Stimulated activated CD4-positive, alpha-beta T cell treated with anti-CD3 and anti-CD28 coated beads, Interleukin-12 subunit alpha, Interleukin-12 subunit beta, amount 100 ng/mL, for 24 hours (primary cell): ENCODE measurements at places on chromosomes 12 and 14.

DNA sequence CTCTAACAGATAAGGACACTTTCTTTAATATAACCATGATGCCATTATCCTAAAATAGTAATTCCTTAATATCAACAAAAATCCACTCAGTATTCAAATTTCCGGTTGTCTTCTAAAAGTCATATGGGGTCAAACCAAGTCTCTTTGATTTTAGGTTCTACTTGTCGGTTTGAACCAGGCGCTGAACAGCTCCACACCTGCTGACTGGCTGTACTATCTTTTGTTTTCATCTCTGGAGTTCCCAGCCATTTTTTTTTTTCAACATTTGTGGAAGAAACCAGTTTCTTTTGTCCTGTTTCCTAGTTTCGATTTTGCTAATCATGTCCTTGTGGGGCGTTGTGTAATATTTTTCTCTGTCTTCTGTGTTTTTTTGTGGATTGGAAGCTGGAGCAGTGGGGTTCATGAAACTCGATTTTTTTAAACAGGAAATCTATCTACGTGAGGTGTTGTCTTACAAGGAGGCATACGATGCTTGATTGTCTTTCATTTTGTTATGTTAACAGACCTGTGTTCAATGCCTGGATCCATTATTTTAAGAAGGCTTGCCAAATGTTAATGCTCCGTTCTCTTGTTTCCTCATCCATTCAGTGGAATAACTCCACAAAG is 50.2 kb downstream of the FZD10 start:
- DNase-seq = no peak

GRCh38 chr12:57454566-57455373 is at the start of gene INHBE:
INHBE (plus strand) TSS chr12:57455307; CDS start chr12:57455537, 230 bp downstream.
- DNase-seq = no peak

DNA sequence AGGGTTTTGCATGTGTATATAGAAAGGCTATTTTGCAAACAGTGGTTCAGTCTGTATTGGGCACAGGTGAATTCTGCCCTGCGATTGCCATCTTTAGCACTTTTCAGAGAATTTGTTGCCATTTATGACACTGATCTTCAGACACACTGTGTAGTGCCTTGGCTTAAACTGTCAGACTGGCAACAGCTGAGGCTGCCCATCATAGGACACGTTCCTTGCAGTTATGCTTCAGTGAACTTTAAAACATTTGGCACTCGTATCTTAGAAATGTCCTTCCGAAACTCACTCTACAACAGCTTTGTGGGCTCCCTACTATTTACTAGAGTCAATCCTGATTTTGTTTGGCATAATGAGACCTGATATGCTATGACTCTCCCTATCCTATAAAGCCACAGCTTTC is 29.1 kb downstream of the AP5M1 start:
- no peak for DNase-seq

- no peak for DNase-seq
Measured at GRCh38 chr12:38919191-38919590, 13.8 kb upstream of the CPNE8 start.

GRCh38 chr12:117526757-117527478 is 165.5 kb upstream of the NOS1 start:
- no peak for DNase-seq

GRCh38 chr12:96258104-96258961 is 64.2 kb downstream of the ELK3 start:
- DNase-seq = no peak

GRCh38 chr12:69039911-69040310 is 106.9 kb upstream of the CPM start:
- no peak for DNase-seq

- no peak for DNase-seq
Measured at GRCh38 chr14:61338457-61338856, 17.1 kb downstream of the PRKCH start.

DNA sequence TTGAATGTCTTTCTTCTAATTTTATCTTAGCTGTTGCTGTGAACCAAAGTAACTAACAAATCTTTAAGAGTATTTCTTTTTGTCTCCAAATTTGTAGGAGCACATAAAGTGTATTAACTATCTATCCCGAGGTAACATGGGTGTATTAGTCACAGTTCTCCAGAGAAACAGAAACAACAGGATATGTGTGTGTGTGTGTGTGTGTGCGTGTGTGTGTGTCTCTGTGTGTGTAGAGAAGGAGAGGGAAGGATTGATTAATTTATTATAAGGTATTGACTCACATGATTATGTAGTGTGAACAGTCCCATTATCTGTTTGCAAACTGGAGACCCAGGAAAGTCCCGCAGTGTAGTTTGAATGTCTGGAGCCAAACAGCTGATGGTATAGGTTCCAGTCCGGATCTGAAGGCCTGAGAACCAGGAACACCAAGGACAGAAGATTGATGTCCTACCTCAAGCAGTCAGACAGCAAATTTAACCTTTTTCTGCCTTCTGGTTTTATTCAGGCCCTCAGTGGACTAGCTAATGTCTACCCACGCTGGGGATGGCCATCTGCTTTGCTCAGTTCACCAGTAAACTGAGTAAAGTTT is 14.4 kb downstream of the G2E3 start:
- DNase-seq = no peak

DNA sequence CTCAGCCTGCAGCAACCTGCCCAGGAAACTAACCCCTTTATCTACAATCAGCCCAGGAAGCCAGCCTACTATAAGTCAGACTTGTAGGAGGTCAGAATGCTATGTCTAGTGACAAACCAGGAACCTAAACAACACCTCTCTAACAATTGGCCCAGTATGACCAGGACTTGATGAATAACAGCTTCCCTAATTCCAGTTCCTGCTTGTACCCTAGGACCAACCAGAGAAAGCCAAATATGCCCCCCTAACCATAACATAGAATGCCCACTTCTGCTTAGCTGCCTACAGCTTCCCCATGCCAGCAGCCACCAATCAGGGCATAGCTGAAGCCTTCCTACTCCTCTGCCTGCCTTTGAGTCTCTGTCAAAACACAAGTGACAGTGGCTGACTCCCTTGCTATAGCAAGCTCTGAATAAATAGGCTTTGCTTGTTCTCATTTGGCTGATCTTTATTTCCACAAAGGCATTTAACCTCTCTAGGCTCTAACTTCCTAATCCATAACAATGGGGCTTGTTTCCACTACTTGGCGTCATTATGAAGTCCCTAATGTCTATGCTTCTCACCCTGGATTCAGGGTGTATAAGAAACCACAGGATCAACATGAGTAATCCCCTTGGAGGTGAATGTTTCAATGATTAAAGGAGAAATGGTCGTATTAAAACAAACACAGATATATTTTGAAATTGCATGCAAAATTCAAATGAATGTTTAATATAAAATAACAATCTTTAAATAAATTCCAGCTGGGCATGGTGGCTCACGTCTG is 220.2 kb downstream of the ANO6 start:
- no peak for DNase-seq
